ENCODE measurements at places on chromosomes 7 and 10.

GRCh38 chr10:3105905-3106304, 38.6 kb downstream of the PFKP start:
- no peak for DNase-seq

- no peak for DNase-seq
These were observed 361.6 kb upstream of the FZD8 start for GRCh38 chr10:36003688-36004087.

DNA sequence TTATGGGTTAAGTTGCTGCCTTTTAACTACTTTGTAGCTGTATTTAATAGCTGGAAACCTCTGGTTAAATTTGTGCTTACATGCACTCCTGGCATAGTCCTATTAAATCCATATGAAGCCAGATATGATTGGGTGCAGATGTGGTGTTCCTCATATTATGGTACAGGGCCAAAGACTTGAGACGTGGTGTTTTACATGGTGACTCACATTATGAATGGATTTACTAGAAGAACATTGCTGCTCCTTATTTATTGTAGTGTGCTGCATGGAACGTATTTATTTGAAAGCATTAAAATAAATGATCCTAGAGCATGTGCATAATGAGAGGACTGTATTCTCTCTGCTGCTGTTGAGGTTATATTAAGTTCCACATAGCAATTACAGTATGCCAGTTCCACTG, 224.1 kb downstream of the SLC25A13 start:
- no peak for DNase-seq

GRCh38 chr10:110324805-110325280, 20.1 kb upstream of the SMNDC1 start:
- no peak for DNase-seq

Data from activated CD4-positive, alpha-beta T cell treated with anti-CD3 and anti-CD28 coated beads, Interleukin-2, amount 50 U/mL, for 4 hours (primary cell).